ENCODE measurements at places on chromosomes 12 and 14.

GRCh38 chr12:72141381-72141780 is 130.8 kb upstream of the TRHDE start:
- peak; percentile 5 for DNase-seq

DNA sequence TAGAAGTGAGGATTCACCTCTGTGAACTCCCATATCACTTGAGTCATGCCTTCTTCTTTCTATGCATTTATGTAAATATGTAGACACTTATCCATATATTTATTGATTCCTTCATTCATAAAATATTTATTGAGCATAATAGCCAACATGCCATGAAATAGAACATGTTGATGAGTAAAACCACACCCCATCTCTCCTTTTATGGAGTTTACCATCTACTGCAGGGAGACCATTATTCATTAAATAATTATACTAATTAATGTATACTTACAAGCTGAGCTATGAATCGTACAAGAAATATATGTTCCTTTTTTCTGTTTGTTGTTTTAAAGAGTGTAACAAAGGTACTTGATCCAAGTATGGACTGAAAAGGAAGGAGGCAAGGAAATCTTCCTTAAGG is 17.4 kb upstream of the IGF1 start:
- DNase-seq, result no peak

DNA sequence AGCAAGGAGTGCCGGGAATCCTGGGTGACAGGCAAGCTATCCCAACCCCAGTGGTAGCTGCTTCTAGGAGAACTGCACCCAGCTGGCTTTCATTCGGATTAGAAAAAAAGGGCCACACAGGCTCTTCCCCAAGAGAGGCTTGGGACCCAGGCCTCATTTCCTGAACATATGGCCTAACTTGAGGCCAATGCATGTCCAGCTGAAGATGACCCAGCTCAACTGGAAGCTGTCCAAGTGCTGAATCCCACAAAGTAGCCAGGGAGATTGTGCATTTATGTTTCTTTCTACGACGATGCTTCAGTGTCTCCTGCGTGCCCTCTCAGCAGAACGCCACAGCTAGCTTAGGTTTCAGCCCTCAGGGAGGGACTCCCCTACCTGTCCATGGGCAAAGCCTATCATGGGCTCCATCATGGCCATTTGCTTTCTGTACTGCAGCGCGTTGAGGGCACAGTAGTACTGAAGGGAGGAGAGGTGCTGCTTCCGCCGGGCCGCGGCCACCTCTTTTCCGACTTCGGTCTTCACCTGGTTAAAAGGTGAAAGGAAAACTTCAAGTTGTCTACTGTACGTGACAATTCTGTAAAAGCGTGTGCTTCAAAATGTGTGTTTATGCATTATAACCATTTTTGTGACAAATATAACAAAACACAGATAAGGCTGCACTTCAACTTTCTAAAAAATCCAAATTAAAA is 29.1 kb downstream of the APPL2 start:
- DNase-seq, result no peak

- DNase-seq, result no peak
Observed at GRCh38 chr12:130435331-130435730, 97.6 kb downstream of the PIWIL1 start.

DNA sequence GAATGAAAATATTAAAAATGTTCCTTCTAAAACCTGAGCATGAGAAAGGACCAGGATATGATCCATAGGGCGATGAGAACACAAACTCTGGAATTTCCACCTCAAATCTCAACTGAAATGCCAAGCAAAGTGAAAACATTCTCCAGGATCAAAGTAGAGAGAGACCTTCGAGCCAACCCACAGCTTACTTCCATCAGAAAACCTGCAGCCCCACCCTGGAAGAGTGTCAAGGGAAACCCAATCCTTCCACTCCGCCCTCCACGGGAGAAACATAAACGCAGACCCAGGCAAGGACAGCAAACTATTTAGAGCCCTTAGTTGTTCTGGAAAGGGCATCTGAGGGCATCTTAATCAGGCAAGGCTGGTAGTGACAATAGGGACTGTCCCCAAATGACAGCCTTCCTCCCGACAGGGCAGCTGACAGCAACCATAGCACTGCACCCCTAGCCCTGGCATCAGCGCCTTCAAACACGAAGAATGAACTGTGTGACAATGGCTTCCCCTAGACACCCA is 21.8 kb downstream of the SLC15A4 start:
- DNase-seq, result no peak

DNA sequence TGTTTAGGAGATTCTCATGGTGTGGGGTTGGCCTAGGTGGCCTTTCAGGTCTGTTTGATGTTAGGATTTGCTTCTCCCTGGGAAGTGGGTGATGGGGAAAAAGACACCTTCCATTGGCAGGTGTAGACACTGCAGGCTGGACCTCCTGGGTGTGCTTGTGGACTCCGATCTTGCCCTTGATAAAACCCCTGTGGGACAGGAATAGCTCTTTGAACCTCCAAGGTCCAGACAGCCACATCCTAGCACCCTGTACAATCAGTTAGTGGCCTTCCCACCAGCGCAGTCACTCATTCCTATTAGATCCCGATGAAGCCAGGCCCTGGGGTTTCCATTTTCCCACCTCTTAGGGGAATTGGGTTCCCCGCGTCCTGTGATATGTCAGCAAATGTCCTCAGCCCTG is 28.5 kb downstream of the MEG3 start:
- no peak for DNase-seq

DNA sequence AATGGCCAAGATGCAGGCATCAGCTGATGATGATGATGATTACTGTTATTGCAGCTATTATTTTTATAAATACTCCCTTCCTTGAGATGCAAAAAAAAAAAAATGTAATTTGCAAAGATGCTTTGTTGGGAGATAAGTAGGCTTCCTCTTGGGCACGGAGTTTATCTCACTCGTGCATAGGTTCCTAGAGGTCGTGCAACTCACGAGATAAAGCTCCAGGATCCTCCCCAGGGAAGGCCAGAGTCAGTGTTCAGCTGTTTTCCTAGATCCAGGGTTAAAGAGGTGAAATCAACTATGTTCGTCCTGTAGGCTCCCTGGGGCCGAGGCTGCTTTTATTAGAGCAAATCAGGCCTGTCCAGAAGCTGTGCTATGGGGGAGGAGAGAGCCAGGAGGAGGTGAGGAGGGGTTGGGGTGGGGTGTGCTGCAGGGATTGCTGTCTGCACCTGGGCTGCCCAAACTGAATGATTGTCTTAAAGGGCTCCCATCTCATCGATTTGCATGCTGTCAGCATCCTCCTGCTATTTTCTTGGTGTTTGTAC is 270.3 kb downstream of the NRXN3 start:
- no peak for DNase-seq

DNA sequence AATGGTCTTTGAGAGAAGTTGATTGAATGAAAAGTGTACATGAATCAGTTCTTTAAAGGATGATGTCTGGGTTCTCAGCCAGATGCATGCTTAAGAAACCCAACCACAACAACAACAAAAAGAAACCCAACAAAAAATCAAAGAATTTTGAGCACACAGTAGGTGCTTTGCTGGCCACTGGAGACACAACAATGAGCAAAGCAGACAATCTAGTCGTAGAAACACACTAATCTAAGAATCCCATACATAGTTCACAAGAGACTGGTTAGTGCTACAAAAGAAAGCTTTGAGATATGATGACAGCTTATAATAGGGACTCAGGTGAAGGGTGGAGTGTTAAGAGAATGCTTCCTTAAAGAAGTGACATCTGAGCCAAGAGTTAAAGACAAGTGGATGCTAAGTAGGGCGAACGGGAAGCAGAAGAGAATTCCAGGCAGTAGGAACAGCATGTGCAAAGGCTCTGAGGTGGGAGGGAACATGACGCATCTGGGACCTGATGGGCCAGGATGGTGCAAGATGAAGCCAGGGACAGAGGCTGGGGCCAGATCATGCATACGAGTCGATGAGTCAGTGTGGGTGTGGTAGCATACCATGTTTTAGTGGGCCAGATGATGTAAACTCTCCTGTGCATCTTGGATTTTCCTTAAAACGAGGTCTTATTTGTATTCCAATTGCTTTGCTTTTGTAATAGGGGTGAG is 4.6 kb upstream of the HIP1R start:
- no peak for DNase-seq

DNA sequence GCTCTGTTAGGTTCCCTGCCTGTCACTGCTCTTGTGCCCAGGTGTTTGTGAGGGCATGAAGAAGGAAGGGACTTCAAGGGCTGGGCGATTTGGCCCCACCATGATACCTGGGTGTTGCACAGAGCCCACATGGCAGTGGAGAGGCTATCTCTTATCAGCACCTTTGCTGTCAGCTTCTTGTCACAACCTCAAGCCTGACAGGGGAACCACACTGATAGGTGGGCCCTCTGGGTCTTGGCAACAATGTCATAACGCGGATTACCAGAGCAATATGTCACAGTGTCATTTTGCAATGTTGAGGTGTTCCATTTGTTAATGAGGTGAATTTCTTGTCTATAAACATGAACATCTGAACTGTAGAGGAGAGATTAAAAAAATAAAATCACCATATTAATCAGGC is 22.9 kb upstream of the CACNA1C start:
- DNase-seq, result no peak

All from SK-N-SH (cell line).